ENCODE measurements at places on chromosomes 4 and X.

GRCh38 chr4:119706804-119707203 is 78.2 kb upstream of the PDE5A start:
- no peak for DNase-seq

- DNase-seq: no peak
Measured at GRCh38 chr4:24831637-24832036, 36.3 kb downstream of the SOD3 start.

GRCh38 chrX:19748896-19749680 is 138.3 kb downstream of the SH3KBP1 start:
- no peak for DNase-seq

GRCh38 chr4:181944527-181944926 is 298.7 kb upstream of the TENM3 start:
- no peak for DNase-seq

GRCh38 chr4:3122081-3122563 is 47.6 kb downstream of the HTT start:
- no peak for DNase-seq

- DNase-seq: no peak
Measured at GRCh38 chr4:166290426-166290825, 417.4 kb downstream of the TLL1 start.

DNA sequence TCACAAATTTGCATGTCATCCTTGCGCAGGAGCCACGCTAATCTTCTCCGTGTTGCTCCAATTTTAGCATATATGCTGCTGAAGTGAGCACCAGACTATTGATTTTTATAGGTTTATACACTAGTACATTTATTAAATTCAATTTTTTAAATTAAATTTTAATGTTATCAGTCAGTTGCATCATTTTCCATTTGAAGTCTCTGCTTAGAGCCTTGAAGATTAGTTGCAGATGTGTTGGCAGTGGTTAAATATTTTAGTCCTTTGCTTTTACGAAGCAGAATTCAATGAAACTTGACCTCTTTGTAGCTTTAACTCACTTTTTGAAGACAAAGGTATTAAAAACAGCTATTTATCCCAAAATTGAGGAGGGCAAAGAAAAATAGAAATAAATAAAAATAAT is 16.5 kb downstream of the TRAPPC11 start:
- no peak for DNase-seq

GRCh38 chr4:168817370-168817769 is 192.7 kb downstream of the CBR4 start:
- no peak for DNase-seq

All from GM23338 (cell line).